ENCODE measurements at places on chromosomes 16 and 17. TPM values are rescaled to one million over a fixed set of nuclear protein-coding genes. Genes with fewer than 3 reads are reported as not detected.

C1QBP gene
- 137 TPM for total RNA-seq

ST6GALNAC1 gene
- 0.13 TPM for total RNA-seq

C1QTNF1 gene
- 10.8 TPM for total RNA-seq

CORO1A gene
- total RNA-seq = 4.7 TPM

AMDHD2 gene
- total RNA-seq = 16.8 TPM

Data from muscle of leg (tissue), 16 donors.